Activated T-cell treated with anti-CD3 and anti-CD28 coated beads, Interleukin-2, amount 50 U/mL, for 72 hours (primary cell): ENCODE measurements at places on chromosomes 3 and 15. TPM values are rescaled to one million over a fixed set of nuclear protein-coding genes. Genes with fewer than 3 reads are reported as not detected.

GRCh38 chr3:15903759-15904720 lies 106.3 kb upstream of the ANKRD28 start:
- no peaks in the 10 kb centered on the region for H3K27me3 ChIP-seq
- no peak overlapping the region for H3K27ac ChIP-seq
- no peaks in the 10 kb centered on the region for H3K36me3 ChIP-seq
- no peak for DNase-seq

DNA sequence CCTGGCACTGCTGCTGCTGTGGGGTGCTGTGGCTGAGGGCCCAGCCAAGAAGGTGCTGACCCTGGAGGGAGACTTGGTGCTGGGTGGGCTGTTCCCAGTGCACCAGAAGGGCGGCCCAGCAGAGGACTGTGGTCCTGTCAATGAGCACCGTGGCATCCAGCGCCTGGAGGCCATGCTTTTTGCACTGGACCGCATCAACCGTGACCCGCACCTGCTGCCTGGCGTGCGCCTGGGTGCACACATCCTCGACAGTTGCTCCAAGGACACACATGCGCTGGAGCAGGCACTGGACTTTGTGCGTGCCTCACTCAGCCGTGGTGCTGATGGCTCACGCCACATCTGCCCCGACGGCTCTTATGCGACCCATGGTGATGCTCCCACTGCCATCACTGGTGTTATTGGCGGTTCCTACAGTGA lies 2.1 kb downstream of the GRM2 start:
- H3K4me3 ChIP-seq = no peak overlapping the region
- H3K4me1 ChIP-seq = peaks cover 23% of the 10 kb centered on the region
- DNase-seq = no peak
- H3K27ac ChIP-seq = no peak overlapping the region

The DUOXA2 gene
- total RNA-seq = not detected

- H3K27me3 ChIP-seq = peaks cover 2% of the 10 kb centered on the region
- H3K4me3 ChIP-seq = no peak overlapping the region
- no peak overlapping the region for H3K27ac ChIP-seq
- peaks cover 43% of the 10 kb centered on the region for H3K4me1 ChIP-seq
- DNase-seq = no peak
- H3K36me3 ChIP-seq = no peaks in the 10 kb centered on the region
Measured at GRCh38 chr3:101938262-101938847, 89.0 kb downstream of the NFKBIZ start.

The LRRC49 gene
- 0.41 TPM for total RNA-seq

DNA sequence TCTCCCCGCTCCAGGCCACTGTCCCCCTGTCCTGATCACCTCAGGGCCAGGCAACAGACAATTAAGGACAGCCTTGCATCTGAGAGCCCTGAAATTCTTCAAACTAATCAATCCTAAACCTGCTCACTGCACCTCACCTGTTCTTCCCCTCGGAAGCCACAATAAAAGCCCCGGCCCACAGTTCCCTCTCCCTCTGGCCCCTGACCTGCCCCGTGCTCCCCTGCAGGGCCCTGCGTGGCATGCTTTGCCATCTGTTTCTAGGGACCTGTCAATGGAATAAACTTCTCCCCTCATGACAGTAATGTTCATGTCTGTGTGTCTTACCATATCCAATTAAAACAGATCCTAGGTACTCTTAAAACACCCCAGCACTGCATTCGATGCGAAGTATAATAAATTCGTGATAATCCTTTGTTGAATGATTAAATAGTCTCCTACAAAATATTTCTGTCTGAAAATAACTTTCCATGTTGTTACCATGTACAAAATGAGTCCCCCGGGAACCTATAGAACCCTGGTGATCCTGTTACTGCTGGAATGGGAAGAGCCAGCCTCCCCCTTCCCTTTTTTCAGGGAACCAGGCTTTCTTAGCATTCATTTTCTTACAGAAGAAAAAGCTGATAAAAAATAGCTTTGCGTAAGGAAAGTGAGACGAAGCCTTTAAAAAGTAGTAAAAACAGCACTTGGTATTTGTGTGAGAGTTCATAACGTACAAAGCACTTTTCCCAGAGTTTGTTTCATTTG lies 59.0 kb downstream of the ABTB1 start:
- no peak overlapping the region for H3K4me3 ChIP-seq
- H3K36me3 ChIP-seq = no peaks in the 10 kb centered on the region
- no peak overlapping the region for H3K27ac ChIP-seq
- H3K4me1 ChIP-seq = peaks cover 5% of the 10 kb centered on the region
- peaks cover 10% of the 10 kb centered on the region for H3K27me3 ChIP-seq
- no peak for DNase-seq
